Activated CD4-positive, alpha-beta memory T cell treated with anti-CD3 and anti-CD28 coated beads, Interleukin-2, amount 10 ng/mL, durations not matched to agents 7 days and 5 days (primary cell): ENCODE measurements at places on chromosomes 6 and 20.

GRCh38 chr20:35302421-35303335, 10.5 kb upstream of the FAM83C start:
- DNase-seq, result no peak

GRCh38 chr6:75494290-75494689, 690 bp upstream of the FILIP1 start:
- DNase-seq, result no peak

DNA sequence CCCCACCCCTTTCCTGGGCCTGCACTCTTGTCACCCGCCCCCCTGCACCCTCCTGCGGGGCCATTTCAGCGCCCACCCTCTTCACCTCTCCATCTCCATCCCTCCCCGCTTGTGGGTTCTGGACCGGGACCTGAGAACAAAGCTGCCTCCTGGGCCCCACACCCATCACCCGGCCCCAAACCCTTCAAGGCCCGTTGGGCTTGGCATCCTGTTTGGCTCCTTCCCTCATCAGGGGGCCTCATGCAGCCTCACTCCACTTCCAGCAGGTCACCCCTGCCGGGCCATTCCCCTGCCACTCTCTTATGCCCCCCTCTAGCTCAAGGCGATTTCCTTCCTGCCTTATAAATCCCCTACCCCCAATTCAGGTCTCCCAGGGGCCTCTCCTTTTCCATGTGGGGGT, 67.4 kb downstream of the SRC start:
- DNase-seq, result no peak

DNA sequence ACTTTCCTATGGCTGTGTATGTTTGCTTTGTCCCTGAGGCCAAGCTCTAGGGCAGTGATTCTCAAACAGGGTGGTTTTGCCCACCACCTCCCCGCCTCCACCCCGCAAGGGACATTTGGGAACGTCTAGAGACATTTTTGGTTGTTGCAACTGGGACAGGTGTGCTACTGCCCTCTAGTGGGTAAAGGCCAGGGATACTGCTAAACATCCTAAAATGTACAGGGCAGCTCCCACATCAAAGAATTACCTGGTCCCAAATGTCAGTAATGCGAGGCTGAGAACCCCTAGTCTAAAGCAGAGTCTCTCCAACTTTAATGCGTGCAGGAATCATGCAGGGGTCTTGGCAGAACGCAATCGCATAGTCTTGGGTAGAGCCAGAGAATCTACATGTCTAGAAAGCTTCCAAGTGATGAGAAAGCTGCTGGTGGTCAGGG, 5.1 kb downstream of the KCNS1 start:
- DNase-seq, result peak; percentile 62

DNA sequence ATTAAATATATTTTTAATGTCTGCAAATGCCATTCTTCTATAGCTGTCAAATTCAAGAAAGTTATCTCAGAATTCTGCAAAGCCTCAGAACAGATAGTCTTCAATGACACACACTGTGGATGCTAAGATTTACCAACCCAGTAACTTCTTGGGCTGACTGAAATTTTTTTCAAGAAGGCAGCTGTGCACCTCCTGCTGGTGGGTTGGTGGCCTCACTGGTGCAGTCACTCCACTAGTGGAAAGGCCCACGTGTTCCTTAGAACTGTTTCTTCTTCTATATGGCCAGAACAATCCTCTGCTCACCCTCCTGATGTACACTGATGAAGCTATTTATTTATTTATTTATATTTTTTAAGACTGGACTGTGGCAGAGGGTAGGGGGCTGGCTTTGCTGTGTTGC, 28.1 kb upstream of the MTCL3 start:
- no peak for DNase-seq

DNA sequence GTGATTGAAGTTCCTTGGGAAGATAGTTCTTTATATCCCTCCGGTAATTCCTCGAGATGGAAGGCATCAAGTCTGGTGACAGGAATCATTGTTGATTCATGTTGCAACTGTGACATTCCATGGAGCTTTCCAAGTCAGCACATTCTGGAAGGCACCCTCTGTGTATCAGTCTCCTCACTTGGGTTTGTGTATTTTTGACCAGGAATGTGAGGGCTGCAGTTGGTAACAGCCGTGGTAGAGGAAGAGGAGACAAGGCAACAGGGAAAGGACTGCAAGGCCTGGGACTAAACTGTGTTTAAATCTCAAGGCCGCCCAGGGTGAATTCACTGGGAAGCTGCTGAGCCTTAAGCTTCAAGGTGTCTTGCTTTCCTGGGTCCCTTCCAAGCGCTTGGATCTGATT, 99.0 kb downstream of the CLIC5 start:
- no peak for DNase-seq
